ENCODE measurements at places on chromosomes 12 and 14.

DNA sequence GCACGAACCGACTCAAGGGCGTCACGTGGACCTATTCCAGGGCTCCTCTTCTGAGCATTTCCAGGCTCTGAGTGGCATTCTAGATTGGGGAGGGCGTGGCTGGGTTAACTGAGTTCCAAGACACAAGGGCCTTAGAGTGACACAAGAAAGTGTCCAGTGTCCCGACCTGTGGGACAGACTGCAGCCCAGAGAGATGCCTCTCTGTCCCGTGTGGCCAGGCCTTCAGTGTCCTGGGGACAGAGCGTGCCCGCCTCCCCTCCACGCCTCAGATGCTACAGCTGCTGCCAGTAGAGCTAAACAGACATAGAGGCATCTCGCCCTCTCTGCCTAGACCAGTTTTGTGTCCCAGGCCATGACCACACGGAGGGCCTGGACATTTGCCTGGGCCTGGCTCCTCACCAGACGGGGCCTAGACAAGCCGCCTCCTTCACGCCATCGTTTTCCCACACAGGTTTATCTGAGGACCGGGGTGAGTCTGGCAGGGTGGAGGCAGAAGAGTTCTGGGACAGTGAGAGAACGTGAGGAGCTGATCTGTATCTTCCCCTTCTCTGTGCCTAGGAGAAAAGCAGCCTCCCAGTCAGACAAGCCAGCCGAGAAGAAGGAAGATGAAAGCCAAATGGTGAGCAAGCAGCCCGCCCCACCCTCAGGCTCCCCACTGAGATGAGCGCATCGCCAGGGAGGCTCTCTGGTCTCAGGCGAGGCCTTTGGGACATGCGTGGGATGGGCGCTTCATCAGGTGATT is 27.1 kb downstream of the DEGS2 start:
- DNase-seq, result no peak

DNA sequence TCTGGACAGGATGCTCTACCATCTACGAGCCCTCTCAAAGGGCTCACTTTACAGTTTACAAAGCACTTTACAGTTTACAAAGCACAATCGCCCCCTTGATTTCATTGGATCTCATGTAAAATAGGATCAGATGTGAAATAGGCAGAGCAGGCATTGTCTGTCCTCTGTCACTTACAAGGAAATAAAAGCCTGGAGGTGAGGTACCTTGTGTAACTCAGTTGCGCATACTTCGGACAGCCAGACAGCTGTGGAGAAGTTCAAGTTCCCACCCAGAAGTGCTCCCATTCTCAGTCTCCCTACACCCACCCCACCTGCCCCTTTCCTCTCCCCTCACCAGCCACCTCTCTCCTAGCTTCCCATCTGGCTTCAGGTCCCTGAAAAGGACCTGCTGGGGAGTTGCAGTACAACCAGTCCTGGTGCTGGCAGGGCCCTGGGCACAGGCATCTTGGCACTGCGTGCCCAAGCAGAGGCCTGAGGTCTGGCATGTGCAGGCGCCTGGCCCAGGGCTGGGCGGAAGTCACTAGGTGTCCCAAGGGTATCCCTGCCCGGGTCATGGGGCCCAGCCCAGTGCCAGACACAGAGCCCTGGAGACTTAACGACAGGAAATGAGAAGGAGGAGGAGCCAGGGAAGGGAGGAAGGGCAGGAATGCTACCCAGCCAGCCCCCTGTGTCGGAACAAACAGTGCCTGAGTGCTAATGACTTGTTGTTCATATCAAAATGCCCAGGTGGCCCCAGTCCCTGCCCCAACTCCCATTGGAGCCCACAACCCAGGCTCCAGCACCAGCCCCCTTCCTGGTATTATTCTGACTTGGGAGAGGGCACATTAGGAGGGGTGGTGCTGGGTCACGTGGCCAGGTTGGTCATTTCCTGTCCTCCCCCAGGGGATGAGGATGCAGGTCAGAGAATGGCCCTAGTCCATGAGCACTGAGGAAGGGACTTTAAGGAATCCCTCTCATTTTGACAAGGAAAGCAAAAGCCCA is 5.4 kb downstream of the RAPGEF3 start:
- DNase-seq, result no peak

DNA sequence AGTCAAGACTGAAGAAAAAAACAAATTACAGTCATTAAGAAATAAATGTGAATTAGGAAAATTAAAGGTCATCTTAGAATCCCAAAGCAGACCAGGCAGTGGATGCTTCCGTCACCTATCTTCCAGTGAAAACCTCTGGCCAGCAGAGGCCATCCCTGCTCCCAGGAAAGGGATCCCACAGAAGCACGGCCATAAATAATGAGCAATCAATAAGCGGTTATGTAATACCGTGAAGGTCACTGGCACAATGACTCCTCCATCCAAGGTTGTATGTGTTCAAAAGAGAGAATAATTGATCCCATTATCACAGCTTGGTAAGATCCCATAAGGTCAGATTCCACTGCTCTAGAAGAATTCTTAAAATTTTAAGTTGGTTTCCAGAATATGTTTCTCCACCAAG is 85.7 kb downstream of the PPP2R5E start:
- DNase-seq, result no peak

GRCh38 chr14:67490196-67490595 is 1.7 kb upstream of the TMEM229B start:
- no peak for DNase-seq

- DNase-seq, result no peak
These were observed 469.8 kb downstream of the BCAT1 start for GRCh38 chr12:24479131-24479530.

DNA sequence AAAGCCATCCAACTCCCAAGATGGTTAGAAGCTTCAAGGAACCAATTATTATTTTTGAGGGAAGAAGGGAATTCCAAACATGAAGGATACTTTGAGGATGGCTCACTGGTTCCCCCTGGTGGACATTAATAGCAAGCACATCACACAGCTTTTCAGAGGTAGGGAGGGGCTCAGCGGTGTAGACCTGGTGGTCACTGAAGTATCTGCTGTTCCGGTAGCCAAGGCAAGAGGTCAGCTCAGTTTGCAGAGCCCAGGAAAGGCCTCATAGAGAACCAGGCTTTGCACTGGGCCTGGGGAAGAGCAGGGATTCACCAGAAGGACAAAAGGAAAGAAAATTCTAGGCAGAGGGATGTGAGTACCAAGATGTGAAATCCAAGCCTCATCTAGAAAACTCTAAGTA is 118.7 kb downstream of the KSR2 start:
- peak; percentile 8 for DNase-seq

DNA sequence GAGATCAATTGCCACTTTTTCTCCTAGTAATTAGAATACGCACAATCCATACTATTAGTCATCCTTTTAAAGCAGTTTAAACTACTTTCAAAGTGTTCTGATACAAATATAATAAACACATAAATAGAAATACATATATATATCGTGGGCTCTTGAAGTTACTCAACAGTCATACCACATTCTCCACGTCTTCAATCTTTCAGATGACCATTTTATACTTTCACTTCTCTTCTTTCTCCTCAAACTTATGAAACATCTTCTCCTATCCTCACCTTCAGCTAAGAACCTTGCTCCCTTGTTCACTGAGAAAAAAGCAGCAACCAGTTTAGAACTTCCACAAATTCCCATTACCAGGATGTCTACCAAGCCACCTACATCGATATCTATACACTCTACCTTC is 19.2 kb downstream of the CEP290 start:
- DNase-seq, result no peak

DNA sequence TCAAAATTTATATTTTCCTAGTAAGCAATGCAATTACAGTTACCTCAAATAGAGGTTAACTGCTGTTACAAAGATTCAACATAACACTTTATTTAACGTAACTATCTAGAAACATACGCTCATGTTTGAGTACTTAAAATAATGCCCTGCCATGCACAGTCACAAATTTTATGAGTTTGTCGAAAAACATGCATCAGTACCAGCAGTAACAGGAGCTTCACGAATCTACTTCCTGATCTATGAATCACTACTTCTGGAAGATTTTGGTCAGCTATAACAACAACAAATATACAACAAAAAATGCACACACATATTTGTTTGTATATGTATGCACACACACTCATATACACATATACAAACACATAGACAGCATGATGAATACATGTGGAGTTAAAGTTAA is 881.8 kb downstream of the FSCB start:
- no peak for DNase-seq
